Left kidney (tissue), 8 donors: ENCODE measurements at places on chromosomes 12 and 14. TPM values are rescaled to one million over a fixed set of nuclear protein-coding genes. Genes with fewer than 3 reads are reported as not detected.

- DNase-seq, result no peak
Observed at GRCh38 chr12:106003297-106003696, 135.5 kb downstream of the NUAK1 start.

DNA sequence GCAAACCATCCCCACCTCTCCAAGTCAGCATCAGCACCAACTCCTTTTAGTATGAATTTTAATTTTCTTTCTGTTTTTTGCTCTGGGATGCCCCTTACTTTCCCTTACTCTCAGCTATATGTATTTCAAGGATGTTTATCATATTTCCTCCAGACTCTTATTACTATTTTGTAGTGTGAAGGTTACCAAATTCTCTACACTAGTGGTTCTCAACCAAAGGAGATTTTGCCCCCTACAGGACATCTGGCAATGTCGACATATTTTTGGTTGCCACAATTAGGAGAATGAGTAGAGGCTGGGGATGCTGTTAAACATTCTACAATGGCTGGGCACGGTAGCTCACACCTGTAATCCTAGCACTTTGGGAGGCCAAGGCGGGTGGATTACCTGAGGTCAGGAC lies 29.1 kb upstream of the SOS2 start:
- peak; percentile 22 for DNase-seq

GRCh38 chr14:96270565-96271420 lies 14.8 kb downstream of the BDKRB1 start:
- no peak for DNase-seq

- no peak for DNase-seq
Observed at GRCh38 chr12:52042706-52043385, 8.4 kb upstream of the NR4A1 start.

- no peak for DNase-seq
Observed at GRCh38 chr12:87529413-87529812, 499.8 kb downstream of the C12orf50 start.

DNA sequence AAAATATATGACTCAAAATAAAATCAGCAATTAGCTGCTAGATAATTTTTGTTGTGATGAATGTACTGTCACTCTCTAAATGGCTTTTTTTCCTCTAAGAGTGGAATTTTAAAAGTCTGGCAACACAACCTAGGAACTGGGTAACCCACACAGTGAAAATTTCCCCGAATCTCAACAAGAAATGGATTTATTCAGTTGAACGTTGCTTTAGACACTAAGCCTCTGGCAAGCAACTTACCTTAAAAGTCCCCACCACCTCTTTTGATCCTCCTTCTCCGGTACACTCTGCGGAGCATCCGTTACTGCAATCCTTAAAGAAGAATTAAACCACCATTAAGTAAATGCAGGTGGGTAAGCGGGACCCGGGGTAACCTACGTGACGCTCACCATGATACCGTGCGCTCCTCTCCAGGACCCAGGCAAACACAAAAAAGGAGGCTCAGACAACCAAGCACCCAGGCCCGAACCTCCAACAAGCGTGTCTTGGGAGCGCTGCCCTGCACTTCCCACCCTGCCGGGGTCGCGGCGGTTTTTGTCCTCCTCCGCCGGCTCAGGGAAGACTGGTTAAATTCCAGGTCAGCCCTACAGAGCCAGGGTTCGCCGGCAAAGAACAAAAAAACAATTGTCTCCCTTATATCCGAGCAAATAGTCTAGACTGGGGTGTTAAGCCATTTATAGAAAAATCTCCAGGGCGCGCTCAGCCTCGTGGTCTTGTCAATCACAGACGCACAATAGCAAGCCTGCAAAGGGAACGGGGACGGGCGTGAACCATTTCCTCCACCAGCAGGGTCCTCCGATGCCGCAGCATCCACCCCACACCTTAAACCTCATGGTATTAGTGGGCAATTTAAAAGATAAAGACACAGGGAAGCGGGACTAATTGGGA lies 47.1 kb downstream of the BCAT1 start:
- no peak for DNase-seq

GRCh38 chr14:71863049-71863448 lies 69.2 kb upstream of the RGS6 start:
- no peak for DNase-seq

DNA sequence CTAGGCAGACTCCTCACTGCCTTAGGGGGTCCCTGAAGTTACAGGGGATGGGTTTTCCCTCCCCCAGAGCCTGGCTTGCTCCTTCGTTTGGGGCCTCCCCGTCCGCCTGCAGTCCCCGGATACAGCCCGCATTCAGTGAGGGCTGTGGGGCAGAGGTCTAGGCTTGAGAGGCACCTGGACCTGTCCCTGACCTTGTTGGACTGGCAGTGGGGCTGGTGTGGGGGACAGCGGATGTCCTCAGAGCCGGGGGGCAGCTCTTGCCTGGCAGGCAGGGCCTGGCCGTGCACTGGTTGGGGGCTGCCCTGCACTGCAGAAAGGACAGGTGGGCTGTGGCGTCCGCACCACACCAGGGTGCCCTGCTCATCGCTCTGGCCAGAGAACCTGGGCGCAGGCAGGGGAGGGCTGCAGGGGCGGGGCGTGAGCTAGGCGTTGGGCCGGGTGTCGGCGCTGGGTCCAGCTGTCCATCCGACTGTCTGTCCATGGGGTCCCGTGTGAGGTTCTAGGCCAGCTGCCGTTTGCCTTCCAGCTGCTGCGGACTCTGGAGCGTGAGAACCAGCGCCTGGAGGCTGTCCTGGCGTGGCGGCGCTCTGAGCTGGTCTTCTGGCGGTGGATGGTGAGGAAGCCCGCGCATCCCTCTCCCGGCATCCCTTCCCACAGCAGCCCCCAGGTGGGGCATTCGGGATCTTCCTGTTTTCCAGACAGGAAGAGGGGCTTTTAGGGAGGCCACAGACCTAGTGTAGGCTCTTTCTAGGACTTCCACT lies 6.0 kb downstream of the TEDC1 start:
- DNase-seq, result no peak

DNA sequence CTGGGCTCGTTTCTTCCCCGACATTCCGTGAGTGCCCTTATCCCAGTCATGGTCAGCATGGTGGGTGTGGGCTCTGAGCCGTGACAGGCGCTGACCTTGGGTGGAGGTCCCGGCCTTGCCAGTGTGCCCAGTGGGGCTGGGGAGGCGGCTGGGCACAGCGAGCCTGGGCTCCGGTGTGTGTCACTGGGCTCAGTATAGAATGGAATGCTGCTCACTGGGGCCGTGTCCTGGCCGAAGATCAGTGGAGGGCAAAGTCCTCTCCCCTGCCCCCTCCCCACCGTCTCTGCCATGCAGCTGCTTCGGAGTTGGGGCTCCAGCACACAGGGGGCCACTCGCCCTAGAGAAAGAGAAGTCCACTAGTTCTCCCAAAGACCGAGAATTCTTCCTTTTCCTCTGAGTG lies 164.4 kb downstream of the TSPAN9 start:
- DNase-seq, result no peak

Gene IFNG-AS1
- polyA plus RNA-seq, result 0.28 TPM

DNA sequence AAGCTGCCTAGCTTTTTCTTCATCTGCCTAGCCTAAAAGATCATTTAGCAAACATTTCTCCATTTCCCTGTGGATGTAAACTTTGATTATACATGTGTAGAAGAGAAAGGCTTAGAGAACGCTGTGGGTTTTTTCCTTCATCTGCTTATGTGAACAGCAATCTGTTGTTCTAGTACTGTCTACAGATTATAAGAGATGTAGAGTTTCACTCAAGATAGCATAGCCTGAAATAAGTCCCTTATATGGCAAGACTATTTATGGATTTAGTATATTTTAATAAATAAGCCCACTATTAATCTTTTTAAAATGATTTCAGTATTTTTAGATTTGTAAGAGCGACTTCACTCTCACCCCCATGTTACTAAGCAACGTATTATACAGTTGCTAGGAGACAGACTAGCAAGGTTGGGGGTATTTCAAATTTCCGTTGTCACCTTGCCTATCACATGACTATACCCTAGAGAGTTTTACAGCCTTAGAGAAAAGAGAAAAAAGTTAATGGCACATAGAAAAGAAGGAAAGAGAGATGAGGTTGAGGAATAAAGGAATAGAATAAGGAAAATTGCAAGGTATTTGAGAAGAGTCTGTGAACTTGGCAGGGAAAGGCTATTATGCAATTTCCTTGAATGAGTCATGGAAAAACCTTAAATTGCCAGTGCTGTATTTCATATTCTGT lies 12.2 kb upstream of the TUBA1A start:
- DNase-seq, result peak; percentile 48

GRCh38 chr14:30751646-30752416 lies 122.5 kb upstream of the COCH start:
- no peak for DNase-seq

Gene EPYC
- not detected for polyA plus RNA-seq

GRCh38 chr14:75492832-75493591 lies 29.3 kb upstream of the BATF start:
- no peak for DNase-seq

Gene PTGER2
- polyA plus RNA-seq, result 5.4 TPM

Gene CCDC184
- polyA plus RNA-seq, result 0.25 TPM

DNA sequence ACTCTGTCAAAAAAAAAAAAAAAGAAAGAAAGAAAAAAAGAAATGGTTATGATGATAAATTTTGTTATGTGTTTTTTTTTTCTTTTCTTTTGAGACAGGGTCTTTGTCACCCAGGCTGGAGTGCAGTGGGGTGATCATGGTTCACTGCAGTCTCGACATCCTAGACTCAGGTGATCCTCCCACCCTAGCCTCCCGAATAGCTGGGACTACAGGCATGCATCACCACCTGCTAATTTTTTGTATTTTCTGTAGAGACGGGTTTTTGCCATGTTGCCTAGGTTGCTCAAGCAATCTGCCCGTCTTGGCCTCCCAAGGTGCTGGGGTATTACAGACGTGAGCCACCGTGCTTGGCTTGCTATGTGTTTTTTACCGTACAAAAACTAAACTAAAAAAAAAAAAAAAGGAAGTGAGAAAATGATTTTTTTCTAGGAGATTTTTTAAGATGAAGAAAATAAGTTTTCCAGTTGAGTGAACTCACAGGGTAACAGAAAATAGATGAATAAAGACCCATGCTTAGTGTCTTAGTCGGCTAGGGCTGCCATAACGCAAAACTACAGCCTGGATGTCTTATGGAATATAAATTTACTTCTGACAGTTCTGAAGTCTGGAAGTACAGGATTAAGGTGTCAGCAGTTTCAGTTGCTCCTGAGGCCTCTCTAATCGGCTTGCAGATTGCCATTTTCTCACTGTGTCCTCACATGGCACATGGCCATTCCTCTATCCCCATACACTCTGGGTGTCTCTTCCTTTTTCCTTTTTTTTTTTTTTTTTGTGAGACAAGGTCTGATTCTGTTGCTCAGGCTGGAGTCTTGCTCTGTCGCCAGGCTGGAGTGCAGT lies 13.2 kb upstream of the APOF start:
- DNase-seq, result no peak

GRCh38 chr12:26429070-26429691 lies 233.8 kb downstream of the SSPN start:
- DNase-seq, result no peak

DNA sequence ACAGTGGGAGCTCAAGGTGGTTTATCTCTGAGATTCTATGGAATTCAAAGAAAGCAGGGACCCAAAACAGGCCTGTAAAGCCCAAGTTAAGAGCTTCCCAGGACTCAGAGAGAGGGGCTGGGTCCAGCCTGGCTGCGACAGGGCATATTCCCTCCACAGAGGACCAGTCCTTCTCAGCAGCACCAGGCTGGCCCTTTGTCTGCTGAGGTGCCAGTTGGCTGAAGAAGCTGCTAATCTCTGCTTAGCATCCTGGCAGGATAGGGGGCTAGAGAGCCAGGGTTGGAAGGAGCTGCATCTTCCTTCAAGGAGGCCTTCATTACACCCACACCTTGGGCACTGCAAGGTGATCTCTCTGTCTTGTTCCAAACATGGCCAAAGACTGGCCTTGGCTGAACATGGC lies 68.3 kb upstream of the TUNAR start:
- DNase-seq, result no peak

DNA sequence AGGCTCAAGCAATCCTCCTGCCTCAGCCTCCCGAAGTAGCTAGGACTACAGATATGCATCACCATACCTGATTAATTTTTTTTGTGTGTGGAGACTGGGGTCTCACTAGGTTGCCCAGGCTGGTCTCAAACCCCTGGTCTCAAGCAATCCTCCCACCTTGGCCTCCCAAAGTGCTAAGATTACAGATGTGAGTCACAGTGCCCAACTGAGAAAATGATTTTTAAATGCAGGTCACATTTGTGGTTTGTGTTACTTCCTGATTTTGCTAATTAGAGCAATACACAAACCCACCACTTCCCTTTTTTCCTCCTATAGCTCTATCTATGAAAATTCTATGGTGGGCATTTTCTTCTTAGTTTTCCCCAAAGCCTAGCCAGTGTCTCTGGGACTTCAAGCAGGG lies 45.5 kb upstream of the TMEM263 start:
- no peak for DNase-seq

Gene GARIN6
- not detected for polyA plus RNA-seq
